Mesangial cell (primary cell): ENCODE measurements at places on chromosomes 2 and 18. TPM values are rescaled to one million over a fixed set of nuclear protein-coding genes. Genes with fewer than 3 reads are reported as not detected.

EPG5 gene
- 18.3 and 22.1 TPM in 2 replicates for total RNA-seq

AKAIN1 gene
- not detected in 2 replicates for total RNA-seq

ASAP2 gene
- 27.0 and 28.4 TPM in 2 replicates for total RNA-seq

AQP12A gene
- not detected in 2 replicates for total RNA-seq

DES gene
- total RNA-seq = 0.98 and 30.6 TPM in 2 replicates

DNAH7 gene
- total RNA-seq = 1.1 TPM in 1 of 2 replicates, not detected in the other
